NCI-H1105 (cell line): ENCODE measurements at places on chromosomes 2 and 18.
A peak's percentile ranks its signal among the peaks of the same experiment; 100 is the strongest.

DNA sequence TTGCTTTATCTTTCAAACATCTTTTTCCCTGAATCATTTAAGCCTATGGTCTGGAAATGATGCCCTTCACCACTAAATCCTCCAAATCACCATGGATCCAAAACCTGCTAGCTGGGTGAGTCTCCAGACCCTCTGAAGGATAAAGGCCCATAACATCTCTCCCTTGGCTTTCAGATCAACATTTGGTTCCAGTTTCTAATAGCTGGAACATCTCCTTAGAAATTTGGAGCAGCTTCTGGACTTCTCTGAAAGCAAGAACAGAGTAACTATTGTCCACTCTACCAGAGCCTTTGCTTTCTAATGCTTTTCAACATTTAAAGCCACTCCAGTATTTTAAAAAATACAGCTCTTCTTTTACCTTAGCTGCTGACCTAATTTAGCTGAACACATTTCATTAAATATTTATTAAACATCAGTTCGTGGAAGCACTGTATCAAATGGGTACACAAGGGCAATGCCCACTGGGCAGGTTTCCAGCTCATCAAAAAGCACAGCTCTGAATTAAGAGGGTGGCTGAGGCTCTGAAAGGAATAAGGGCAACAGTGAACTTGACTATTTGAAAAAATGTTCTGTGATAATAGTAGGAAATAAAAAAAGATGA is 75.3 kb downstream of the GALNT3 start:
- no peak for DNase-seq

DNA sequence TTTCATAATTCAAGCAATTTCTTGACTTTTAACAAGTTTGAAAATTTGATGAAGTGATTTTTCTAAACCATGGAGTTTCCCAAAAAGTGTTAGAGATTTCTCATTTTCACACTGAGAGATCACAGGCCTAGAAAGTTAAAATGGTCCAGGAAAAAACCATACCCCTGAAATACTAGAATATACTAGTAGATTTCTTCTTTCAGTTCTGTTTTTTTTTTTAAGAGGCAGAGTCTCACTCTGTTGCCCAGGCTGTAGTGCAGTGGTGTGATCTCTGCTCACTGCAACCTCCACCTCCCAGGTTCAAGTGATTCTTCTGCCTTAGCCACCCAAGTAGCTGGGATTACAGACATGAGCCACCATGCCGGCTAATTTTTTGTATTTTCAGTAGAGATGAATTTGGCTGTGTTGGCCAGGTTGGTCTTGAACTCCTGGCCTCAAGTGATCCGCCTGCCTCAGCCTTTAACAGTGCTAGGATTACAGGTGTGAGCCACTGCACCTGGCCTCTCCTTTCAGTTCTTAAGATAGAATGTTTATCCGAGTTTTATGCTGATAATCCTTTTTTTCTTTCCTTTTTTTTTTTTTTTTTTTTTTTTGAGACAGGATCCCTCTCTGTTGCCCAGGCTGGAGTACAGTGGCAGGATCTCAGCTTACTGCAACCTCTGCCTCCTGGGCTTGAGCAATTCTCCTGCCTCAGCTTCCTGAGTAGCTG is 14.4 kb downstream of the MTHFD2 start:
- no peak for DNase-seq

DNA sequence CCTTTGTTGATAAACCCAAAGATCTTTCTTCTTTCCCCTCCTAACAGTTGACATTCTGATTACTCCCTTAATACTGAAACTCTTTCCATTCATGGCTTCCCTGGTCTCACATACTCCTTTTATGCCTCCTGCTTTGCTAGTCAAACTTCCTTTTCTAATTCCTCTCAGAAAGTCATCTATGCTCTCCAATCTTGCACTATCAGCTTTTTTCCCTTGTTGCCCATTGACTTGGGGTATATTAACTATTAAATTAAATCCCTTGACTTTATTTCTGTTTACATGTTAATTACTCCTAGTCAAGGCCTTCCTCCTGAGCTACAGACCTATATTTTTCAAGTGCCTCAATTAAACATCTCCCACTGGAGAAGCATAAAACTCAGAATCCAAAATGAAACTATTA is 3.6 kb upstream of the COL5A2 start:
- no peak for DNase-seq

- peak; percentile 49 for DNase-seq
Measured at GRCh38 chr2:19358242-19359020, at the start of gene OSR1. OSR1 (minus strand) TSS chr2:19358623; CDS start chr2:19353805, 4,818 bp downstream.

DNA sequence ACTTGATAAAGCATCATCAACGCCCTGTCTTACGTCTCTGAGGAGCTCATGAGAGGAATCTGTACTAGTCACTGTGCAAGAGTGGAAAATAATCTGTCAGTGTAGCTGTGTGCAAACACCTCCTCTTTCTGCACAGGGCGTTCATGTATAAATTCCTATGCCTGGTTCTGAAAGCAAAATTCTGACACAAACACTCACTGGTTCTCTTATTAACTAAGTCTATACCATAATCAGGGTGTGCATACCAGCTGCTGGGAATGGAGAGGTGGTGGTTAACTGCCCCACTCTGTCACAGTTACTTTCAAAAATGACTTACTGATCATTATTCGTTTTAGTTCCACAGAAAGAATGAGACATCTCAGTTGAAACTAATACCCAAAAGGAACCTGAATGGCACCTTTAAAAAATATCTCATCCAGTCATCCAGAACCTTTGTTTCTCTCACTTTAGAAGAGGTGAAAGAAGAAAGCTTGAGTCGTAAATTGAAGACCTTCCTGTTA is 35.7 kb downstream of the STK39 start:
- no peak for DNase-seq

GRCh38 chr2:9256570-9257043 is 50.0 kb downstream of the ASAP2 start:
- DNase-seq, result no peak

- no peak for DNase-seq
Measured at GRCh38 chr2:239669181-239669898, 268.5 kb upstream of the HDAC4 start.

GRCh38 chr2:235201756-235202155 is 249.9 kb downstream of the SH3BP4 start:
- no peak for DNase-seq

GRCh38 chr2:74081030-74081762 is 66.5 kb downstream of the BOLA3 start:
- no peak for DNase-seq

DNA sequence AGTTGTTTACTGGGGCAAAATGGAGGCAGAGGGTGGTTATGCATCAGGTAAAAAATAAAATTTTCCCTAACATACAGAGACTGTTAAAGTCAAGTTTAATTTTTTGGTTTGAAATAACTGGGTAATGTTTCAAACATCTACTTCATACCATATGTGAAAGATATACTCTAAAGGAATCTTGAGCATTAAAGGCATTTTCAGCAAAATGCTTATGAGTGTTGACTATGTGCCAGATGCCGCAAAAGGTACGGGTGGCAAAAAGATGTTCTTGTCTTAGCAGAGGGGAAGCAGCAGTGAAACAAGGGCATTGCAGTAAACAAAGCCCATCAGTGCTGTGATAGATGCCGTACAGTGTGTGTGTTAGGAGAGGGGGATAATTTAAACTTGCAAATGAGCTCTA is 263.1 kb upstream of the ID2 start:
- DNase-seq, result no peak

- DNase-seq, result peak; percentile 52
Measured at GRCh38 chr2:205730191-205730590, 47.9 kb downstream of the NRP2 start.

DNA sequence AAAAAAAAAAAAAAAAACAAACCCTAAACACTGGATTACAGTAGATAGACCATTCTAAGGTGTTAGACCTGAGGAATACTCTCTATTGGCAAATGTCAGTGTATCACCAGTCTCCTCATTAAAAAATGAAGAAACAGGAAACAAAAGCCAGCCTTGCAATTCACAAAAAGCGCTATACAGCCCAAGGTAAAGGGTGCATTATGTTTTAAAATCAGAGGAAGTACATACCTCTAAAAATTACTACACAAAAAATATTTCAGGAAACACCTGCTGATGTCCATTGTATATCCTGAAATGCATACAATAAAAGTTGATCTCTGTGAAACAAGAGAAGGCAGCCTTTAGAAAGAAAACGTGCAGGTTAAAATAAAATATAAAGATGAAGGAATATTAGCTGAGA is 54.9 kb upstream of the TSPYL6 start:
- DNase-seq, result no peak

- DNase-seq, result no peak
Measured at GRCh38 chr2:10481055-10481665, 33.0 kb upstream of the ODC1 start.

DNA sequence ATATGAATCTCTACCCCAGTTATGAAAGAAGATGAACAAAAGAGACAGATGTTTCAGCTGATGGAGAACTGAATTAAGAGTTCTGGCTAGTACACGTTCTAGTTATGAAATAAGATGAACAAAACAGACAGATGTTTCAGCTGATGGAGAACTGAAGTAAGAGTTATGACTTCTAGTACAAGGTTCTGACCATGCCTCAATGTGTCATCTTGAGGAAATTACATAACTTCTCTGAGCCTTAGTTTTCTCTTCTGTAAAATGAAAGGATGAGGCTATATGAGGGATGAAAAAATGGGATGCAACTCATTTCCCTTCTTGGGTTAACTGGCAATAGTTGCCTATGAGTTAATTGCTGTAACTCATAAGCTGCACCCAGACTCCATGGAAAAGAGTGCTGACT is 92.9 kb upstream of the WDR75 start:
- DNase-seq, result no peak

DNA sequence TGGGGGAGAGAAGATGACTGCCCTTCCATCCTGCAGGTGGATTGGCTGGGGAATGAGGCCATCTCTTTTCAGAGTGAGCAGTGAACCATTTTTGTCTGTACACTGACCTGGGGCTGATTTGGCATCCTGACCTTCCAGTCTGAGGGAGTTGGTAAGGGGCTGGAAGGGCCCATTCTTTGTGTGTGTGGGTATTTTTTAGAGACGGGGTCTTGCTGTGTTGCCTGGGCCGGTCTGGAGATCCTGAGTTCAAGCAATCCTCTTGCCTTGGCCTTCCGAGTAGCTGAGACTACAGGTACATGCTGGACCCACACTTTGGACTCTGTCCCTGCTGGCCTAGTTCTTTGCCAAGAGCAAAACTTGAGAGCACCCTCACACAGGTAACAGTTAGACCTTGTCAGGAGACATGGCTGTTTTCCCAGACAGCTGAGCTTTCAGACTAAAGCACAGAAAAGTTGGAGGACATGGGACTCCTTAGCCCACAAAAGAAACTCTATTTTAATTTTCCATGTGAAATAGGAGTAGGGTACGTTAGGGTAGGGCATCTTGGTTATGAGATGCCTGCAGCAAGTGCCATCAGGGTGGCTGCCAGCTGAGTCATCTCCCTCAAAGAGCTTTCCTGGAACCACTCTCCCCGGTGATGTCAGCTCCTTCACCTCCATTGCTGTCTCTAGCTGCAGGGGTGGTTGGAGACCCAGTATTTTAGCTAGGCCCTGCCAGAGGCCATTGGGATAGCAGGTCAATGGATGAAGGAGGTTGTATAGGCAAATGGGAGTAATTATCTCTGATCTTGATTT is 60.7 kb downstream of the DGKD start:
- DNase-seq, result no peak
